ENCODE measurements at places on chromosomes 4 and X.
A peak's percentile ranks its signal among the peaks of the same experiment; 100 is the strongest.

- no peaks in the 10 kb centered on the region for H3K4me1 ChIP-seq
- DNase-seq = peak; percentile 73
- H3K36me3 ChIP-seq = no peaks in the 10 kb centered on the region
- no peaks in the 10 kb centered on the region for H3K27me3 ChIP-seq
- H3K4me3 ChIP-seq = no peak overlapping the region
These were observed 18.5 kb upstream of the DRD5 start for GRCh38 chr4:9762823-9763475.

GRCh38 chr4:53963336-53963735 is 101.1 kb downstream of the CHIC2 start:
- H3K36me3 ChIP-seq = no peaks in the 10 kb centered on the region
- H3K4me1 ChIP-seq = no peaks in the 10 kb centered on the region
- DNase-seq = no peak
- H3K4me3 ChIP-seq = no peak overlapping the region

DNA sequence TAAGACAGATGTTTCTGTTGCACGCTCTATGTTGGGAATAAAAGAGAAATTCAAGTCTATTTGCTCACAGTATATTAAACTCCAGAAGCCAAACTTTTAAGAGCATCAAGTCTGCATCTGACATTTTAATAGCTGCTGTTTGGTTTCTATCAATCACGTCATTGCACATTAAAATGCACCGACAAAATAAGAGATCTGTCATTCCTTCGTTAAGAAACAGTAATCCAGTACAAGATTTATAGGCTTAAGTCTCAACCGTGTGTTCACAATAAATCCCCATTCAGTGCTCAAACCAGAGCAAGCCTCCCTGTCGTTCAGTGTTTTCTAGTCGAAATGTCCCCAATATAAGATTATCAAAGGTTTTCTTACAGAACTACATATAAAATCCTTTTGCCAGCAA is 89.0 kb upstream of the BMPR1B start:
- H3K4me1 ChIP-seq = no peaks in the 10 kb centered on the region
- DNase-seq = no peak
- no peaks in the 10 kb centered on the region for H3K27me3 ChIP-seq

GRCh38 chr4:680928-681645 is 6.7 kb downstream of the MYL5 start:
- H3K36me3 ChIP-seq = no peaks in the 10 kb centered on the region
- H3K4me1 ChIP-seq = peaks cover 4% of the 10 kb centered on the region
- H3K4me3 ChIP-seq = peak overlapping the region; percentile 43
- DNase-seq = peak; percentile 67
- H3K27ac ChIP-seq = no peak overlapping the region

GRCh38 chr4:1969928-1970723 is 38.6 kb downstream of the NELFA start:
- DNase-seq = no peak
- H3K27ac ChIP-seq = no peak overlapping the region
- no peaks in the 10 kb centered on the region for H3K27me3 ChIP-seq
- H3K4me3 ChIP-seq = no peak overlapping the region
- no peaks in the 10 kb centered on the region for H3K36me3 ChIP-seq
- no peaks in the 10 kb centered on the region for H3K4me1 ChIP-seq

DNA sequence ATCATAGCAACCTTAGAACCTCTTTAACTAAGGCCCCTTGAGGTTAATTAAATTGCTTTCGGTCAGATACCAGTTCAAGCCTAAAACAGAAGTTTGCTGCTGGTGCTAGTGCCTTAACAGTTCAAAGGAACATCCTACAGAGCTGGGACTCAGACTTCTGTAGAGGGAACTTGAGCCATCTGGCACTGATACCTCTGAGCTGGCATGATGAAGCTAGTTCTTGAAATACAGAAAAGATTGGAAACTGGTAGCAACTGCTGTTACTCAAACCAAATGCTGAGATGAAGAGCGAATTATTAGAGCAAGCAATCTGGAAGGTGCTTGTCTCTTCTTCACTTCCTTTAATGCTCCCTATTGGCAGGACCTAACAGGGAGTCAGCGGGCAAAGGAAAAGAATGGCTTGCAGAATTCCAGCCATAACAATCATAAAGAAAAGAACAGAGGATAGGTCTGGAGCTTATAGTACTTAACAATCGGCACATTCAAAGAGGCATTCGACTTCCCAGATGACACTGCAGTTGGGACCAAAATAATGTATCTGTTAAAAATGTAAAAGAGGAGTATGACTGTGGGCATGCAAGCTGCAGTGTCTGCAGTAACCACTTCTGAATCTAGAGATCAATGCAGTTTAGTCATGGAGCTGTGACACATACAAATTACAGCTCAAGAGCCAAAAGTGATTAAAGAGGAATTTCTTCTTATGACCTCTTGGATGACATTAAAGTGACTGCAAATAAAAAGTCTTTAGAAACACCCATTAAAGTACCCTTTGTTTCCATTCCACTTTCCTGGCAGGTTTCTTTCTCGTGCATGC is 298.9 kb downstream of the PDGFC start:
- H3K27me3 ChIP-seq = no peaks in the 10 kb centered on the region
- no peak overlapping the region for H3K27ac ChIP-seq
- H3K36me3 ChIP-seq = no peaks in the 10 kb centered on the region
- DNase-seq = no peak
- no peaks in the 10 kb centered on the region for H3K4me1 ChIP-seq

DNA sequence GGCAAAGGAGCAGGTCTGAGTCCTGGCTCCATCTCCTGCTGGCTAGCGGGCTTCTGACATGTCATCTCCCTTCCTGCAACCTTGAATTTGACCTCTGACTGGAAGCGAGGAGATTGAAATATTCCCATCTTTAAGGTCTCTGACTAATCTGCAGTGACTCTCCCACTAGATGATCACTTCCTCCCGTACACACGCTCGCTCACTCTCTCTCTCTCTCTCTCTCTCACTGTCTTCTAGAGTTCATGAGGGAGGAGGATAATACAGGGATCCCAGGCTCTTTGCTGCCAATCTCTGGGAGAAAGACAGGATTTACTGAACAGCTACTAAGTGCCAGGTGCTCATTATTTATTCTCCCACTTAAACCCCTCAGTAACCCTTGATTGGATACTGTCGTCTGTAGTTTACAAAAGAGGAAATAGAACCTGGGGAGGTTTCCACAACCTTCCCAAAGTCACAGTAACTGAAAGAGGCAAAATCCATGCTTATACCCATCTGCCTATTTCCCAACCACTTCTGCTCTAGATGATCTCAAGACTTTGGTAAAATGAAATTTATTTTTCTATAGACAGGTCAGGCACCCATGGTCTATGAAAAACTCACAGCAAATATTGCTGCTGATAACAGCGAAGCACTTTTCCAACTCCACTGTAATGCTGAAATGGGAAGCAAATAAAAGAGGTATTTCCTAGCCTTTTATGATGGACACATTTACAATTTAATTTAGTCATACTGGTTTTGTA is 193.5 kb upstream of the C1QTNF7 start:
- no peaks in the 10 kb centered on the region for H3K36me3 ChIP-seq
- H3K4me3 ChIP-seq = no peak overlapping the region
- no peak for DNase-seq
- H3K4me1 ChIP-seq = no peaks in the 10 kb centered on the region
- no peaks in the 10 kb centered on the region for H3K27me3 ChIP-seq

Data from colonic mucosa (tissue), 4 donors.